Naive B cell (primary cell): ENCODE measurements at places on chromosomes 16 and 17. TPM values are rescaled to one million over a fixed set of nuclear protein-coding genes. Genes with fewer than 3 reads are reported as not detected.
A peak's percentile ranks its signal among the peaks of the same experiment; 100 is the strongest.

- DNase-seq = no peak
Observed at GRCh38 chr16:72112906-72113615, 19.4 kb downstream of the DHX38 start.

Gene RAB34
- 14.6 TPM for polyA plus RNA-seq

Gene CLEC10A
- not detected for polyA plus RNA-seq

DNA sequence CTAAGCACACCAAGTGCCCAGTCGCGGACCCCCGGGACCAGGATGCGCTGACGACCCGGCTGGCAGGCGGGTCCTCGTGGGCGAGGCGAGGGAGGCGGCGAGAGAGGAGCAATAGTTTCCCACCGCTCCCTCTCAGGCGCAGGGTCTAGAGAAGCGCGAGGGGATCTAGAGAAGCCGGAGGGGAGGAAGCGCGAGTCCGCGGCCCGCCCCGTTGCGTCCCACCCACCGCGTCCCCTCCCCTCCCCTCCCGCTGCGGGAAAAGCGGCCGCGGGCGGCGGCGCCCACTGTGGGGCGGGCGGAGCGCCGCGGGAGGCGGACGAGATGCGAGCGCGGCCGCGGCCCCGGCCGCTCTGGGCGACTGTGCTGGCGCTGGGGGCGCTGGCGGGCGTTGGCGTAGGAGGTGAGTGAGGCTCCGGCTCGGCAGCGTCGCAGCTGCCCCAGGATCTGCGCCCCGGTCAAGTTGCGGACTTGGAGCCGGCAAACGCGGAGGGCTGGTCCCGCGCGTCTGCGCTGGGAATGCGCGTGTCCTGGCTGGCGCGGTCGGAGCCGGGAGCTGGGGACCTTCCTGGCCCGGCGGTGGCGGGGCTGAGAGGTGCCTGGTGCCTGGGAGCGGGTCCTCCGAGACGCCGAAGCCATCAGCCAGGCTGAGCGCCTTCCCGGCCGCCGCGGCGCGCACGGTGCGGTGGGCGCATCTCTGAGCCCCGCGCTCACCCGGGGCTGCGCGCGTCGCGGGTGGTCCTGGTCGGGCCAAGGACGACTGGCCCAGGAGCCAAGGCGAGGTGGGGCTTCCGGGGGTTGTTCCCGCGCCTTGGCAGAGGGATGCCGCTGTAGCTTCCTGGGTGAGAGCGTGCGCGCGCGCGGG, at the start of gene ITGB3:
Gene ITGB3 (plus strand): TSS at position 287 of the 862 bp plus-strand sequence. CDS start 35 bp downstream, at position 322.
- peak; percentile 77 for DNase-seq

GRCh38 chr16:64094181-64094965, 1027.5 kb downstream of the CDH11 start:
- DNase-seq = no peak

Gene P2RX5
- polyA plus RNA-seq = 672 TPM

Gene IL17C
- 0.75 TPM for polyA plus RNA-seq

- DNase-seq = no peak
Observed at GRCh38 chr17:81322271-81323082, 27.4 kb upstream of the SLC38A10 start.

DNA sequence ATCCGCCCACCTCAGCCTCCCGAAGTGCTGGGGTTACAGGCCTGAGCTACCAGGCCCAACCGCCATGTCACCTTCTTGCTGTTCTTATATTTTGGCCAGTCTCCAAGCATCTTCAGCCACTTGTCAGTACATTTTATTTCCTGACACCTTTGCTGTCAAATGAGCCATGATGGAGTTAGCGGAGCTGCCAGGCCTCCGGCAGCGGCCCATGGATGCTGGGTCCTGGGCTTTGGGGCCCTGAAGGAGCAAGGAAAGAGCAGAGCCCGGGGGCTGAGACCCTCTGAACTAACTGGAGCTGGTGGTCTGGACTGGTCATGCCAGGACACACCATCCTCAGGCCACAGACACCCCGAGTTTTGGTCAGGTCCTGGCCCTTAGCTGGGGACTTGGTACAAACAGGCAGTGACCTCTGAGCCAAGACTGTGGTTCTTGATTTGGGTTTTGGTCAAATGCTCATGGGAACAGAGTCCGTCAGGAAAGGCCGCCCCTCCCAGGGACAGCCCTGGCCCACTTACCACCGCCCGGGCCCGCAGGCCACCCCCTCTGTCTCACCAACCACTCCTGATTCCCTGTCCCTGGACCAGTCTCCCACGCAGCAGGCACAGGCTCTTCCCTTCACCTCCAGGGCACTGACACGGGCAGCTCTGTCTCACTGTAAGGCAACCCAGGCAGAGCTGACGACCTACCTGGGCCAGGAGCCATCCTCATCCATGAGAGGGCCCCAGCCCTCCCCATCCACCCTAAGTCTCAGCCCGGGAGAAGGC, 42.0 kb downstream of the TNFRSF13B start:
- DNase-seq = no peak

DNA sequence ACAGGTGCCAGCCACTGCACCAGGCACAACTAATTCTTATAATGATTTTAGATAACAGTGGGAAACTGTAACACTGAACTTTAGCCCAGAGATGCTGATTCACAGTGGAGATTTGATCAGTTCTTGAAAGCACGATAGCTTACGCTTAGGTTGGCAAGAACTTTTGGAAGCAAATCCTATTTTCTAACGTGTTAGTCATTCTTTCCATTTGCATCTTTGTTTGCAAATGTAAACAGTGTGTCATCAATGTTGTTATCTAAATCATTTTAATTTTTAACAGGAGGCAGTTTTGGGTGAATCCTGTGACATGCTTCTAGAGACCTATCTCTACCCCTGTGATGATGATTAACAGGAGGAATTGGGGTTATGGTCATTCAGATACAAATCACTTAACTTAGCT, 35.7 kb upstream of the GNA13 start:
- no peak for DNase-seq

- no peak for DNase-seq
Observed at GRCh38 chr16:2158262-2158638, 2.7 kb downstream of the TRAF7 start.

Gene GLP2R
- polyA plus RNA-seq = not detected

DNA sequence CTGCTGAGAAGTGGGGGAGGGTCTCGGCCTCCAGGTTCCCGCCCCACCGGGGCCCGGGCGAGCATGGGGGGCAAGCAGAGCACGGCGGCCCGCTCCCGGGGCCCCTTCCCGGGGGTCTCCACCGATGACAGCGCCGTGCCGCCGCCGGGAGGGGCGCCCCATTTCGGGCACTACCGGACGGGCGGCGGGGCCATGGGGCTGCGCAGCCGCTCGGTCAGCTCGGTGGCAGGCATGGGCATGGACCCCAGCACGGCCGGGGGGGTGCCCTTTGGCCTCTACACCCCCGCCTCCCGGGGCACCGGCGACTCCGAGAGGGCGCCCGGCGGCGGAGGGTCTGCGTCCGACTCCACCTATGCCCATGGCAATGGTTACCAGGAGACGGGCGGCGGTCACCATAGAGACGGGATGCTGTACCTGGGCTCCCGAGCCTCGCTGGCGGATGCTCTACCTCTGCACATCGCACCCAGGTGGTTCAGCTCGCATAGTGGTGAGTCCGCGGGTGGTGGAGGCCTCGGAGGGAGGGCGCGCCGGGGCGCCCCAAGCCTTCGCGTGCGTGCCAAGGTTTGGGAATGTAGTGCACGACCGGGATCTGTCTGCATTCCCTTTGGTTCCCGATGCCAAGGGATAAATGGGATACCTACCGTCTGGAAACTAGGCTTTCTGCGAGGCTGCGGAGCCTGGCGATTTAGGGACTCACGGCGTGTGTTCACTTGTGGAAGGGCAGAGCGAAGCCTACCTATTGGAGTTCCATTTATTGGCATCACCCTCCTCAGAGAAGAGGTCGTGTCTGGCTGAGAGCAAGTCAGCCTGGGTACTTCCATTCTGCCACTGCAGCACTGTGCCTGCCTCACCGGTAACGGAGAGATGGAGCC, 1.0 kb downstream of the ZNRF1 start:
- DNase-seq = peak; percentile 25

Gene TEKT1
- polyA plus RNA-seq = not detected

- peak; percentile 53 for DNase-seq
Observed at GRCh38 chr17:58303971-58304749, 23.4 kb upstream of the MPO start.

DNA sequence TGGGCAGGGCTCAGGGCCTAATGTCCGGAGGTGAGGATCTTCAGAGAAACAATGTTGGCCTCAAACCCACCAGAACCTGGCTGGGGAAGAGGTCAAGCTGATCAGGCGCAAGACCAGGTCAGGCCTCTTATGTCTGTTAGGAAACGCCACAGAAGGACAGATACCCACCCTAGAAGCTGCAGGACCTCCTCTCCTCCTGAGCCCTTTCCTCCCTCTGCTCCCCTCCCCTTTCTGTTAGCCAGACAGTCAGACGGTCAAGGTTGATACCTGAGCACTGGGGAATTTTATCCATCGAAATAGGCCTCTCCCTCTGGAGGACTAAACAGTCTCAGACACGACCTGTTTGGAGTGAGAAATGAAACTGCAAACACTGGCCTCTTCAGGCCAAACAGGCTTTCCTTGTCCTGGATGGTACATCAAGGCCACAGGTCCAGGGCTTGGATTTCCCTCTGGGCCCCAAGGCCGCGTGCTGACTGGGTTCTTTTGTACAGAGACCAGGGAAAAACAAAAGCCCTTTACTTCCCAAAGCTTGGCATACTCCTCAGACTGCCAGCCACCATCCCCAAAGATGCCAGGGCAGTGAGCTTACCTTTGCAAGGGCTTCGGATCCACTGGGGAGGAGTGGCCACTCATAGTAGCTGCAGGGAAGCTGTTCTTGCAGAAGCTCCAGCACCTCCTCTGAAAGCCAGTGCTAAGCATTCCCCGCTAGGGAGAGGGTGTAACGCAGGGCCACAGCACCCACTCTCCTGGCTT, 135.8 kb downstream of the CCDC182 start:
- no peak for DNase-seq

Gene CPNE7
- not detected for polyA plus RNA-seq

Gene RNU2-1
- polyA plus RNA-seq = not detected

GRCh38 chr16:76976101-76976500, 214.9 kb upstream of the MON1B start:
- no peak for DNase-seq

- DNase-seq = no peak
Observed at GRCh38 chr17:15971098-15971678, 26.3 kb downstream of the ADORA2B start.

Gene C17orf58
- polyA plus RNA-seq = 0.43 TPM

- peak; percentile 13 for DNase-seq
Observed at GRCh38 chr16:52976539-52977167, 76.0 kb downstream of the CHD9NB start.

Gene TCF25
- polyA plus RNA-seq = 88.4 TPM
